ENCODE measurements at places on chromosomes 7 and 10. TPM values are rescaled to one million over a fixed set of nuclear protein-coding genes. Genes with fewer than 3 reads are reported as not detected.
A peak's percentile ranks its signal among the peaks of the same experiment; 100 is the strongest.

GRCh38 chr7:157267516-157267915, 69.3 kb upstream of the DNAJB6 start:
- no peak overlapping the region for H3K4me3 ChIP-seq
- no peak for DNase-seq
- no peaks in the 10 kb centered on the region for H3K4me1 ChIP-seq

- no peaks in the 10 kb centered on the region for H3K4me1 ChIP-seq
- H3K27me3 ChIP-seq, result no peaks in the 10 kb centered on the region
- no peaks in the 10 kb centered on the region for H3K36me3 ChIP-seq
- H3K4me3 ChIP-seq, result no peak overlapping the region
- DNase-seq, result no peak
Measured at GRCh38 chr7:13189668-13190067, 502.2 kb downstream of the ARL4A start.

GRCh38 chr10:94036766-94037033, 43.0 kb downstream of the PLCE1 start:
- H3K36me3 ChIP-seq, result no peaks in the 10 kb centered on the region
- H3K27me3 ChIP-seq, result no peaks in the 10 kb centered on the region
- DNase-seq, result no peak
- H3K4me3 ChIP-seq, result no peak overlapping the region

MTG1 gene
- total RNA-seq, result 54.6 TPM

DNA sequence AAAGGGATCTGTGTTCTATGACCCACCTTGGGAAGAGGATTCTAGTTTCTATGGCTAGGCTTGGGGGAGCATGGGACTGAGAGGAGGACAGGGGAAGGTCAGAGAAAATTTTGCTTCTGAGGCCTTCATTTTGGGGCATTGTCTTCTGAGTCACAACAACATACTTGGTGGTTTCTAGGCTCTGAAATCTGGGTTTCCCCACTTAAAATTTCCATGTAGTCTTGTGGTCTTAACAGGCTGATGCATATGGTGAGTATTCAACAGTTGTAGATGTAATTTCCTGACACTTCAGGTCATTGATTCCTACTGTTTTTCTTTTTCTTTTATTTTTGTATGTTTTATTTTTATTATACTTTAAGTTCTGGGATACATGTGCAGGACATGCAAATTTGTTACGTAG, 88.5 kb downstream of the ANKRD7 start:
- DNase-seq, result no peak
- no peaks in the 10 kb centered on the region for H3K36me3 ChIP-seq
- H3K27ac ChIP-seq, result no peak overlapping the region
- H3K4me3 ChIP-seq, result no peak overlapping the region
- no peaks in the 10 kb centered on the region for H3K4me1 ChIP-seq
- no peaks in the 10 kb centered on the region for H3K27me3 ChIP-seq

DNA sequence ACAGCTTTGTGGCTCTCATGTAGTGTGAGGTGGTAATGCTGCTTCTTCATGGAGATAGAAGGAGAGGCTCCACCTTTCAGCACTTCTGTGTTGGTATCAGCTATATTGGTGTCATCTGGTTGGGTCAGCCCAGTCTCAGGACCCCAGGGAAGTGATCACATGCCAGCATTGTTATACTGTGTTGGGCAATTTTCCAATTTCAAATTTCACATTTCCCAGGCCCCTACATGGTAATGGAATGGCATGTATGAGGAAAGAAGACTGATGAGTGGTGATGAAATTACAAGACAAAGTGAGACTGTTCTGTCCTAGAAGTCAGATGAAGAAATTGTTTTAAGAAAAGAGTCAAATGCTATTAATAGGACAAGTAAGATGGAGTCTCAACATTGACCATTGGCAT, 3.7 kb upstream of the AKR1C3 start:
- no peak overlapping the region for H3K4me3 ChIP-seq
- H3K27me3 ChIP-seq, result peaks cover 3% of the 10 kb centered on the region
- no peaks in the 10 kb centered on the region for H3K4me1 ChIP-seq
- H3K36me3 ChIP-seq, result no peaks in the 10 kb centered on the region
- DNase-seq, result no peak

GRCh38 chr10:76125900-76126299, 694.5 kb downstream of the LRMDA start:
- H3K27ac ChIP-seq, result no peak overlapping the region
- H3K4me3 ChIP-seq, result no peak overlapping the region
- no peaks in the 10 kb centered on the region for H3K4me1 ChIP-seq

DNA sequence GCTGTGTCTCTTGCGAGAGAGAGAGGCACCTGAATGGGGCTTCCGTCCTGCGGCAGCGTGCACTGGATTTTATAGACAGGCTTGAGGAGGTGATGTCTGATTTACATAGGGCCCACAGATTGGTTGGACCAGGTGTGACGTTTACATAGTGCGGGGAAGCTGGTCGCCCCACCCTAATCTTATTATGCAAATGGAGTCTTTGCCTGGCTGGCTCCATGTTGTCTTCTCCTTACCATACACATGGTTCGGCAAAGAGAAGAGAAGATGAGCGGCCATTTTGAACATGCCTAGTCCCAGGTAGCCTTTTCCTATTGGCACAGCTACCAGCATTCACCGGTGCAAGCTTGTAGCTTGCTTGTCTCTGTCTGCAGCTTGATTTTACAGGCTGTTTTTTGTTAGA, 238.5 kb upstream of the GALNT17 start:
- no peak overlapping the region for H3K27ac ChIP-seq
- no peaks in the 10 kb centered on the region for H3K36me3 ChIP-seq
- DNase-seq, result no peak
- H3K27me3 ChIP-seq, result no peaks in the 10 kb centered on the region
- no peaks in the 10 kb centered on the region for H3K4me1 ChIP-seq
- no peak overlapping the region for H3K4me3 ChIP-seq

- no peak for DNase-seq
- no peak overlapping the region for H3K27ac ChIP-seq
- no peaks in the 10 kb centered on the region for H3K27me3 ChIP-seq
- H3K36me3 ChIP-seq, result no peaks in the 10 kb centered on the region
- no peaks in the 10 kb centered on the region for H3K4me1 ChIP-seq
- no peak overlapping the region for H3K4me3 ChIP-seq
Measured at GRCh38 chr10:43703286-43703685, 54.6 kb upstream of the ZNF32 start.

BUD31 gene
- 188 TPM for total RNA-seq

GRCh38 chr7:6271060-6271658, 1.3 kb downstream of the CYTH3 start:
- peak overlapping the region; percentile 41 for H3K27ac ChIP-seq
- no peaks in the 10 kb centered on the region for H3K27me3 ChIP-seq
- H3K4me3 ChIP-seq, result peak overlapping the region; percentile 82

DNA sequence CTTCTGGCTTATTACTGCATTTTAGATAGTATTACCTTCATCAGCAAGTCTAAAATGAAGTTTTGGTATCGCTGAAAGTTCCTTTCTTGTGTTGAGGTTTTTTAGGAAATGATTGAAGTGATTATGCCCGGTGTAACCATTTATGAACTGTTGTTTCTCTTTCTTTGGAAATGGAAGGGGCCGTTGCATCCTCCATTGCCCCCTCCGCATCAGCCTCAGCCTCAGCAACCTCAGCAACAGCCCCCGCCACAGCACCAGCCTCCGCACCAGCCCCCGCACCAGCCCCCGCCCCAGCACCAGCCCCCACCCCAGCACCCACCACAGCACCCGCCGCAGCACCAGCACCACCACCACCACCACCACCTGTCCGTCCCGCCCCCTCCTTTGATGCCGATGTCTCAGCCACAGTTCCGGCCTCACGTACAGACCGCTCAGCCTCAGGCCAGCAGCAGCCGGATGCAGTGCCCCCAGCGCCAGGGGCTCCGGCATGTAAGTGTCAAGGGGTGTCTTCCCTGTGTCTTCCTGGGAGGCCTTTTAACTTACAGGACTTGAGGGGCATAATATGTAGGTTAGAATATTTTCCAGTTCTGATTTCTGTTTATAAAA, 72.6 kb downstream of the SHH start:
- H3K36me3 ChIP-seq, result peaks cover 23% of the 10 kb centered on the region
- no peak overlapping the region for H3K4me3 ChIP-seq
- H3K4me1 ChIP-seq, result peaks cover 15% of the 10 kb centered on the region
- peak; percentile 50 for DNase-seq
- no peaks in the 10 kb centered on the region for H3K27me3 ChIP-seq

DNA sequence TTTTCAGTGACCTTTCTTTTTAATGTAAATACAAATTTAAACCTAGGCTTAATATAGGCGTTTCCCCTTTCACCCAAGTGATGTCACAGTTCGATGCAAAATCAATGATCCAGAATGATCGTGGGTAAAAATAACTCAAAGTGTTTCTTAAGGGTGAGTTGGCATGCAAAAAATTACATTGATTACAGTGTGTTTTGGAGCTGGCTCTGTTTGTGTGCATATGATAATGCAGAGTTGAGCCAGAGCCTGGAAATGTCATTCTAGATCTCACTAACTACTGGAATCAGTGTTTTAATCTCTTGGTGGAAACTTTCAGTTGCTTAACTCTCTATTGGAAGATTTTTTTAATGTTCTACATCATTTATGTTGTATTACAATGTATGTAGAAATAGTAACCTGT, 72.5 kb upstream of the MXI1 start:
- DNase-seq, result no peak
- H3K4me1 ChIP-seq, result no peaks in the 10 kb centered on the region

MARVELD1 gene
- total RNA-seq, result 4.7 TPM

DNA sequence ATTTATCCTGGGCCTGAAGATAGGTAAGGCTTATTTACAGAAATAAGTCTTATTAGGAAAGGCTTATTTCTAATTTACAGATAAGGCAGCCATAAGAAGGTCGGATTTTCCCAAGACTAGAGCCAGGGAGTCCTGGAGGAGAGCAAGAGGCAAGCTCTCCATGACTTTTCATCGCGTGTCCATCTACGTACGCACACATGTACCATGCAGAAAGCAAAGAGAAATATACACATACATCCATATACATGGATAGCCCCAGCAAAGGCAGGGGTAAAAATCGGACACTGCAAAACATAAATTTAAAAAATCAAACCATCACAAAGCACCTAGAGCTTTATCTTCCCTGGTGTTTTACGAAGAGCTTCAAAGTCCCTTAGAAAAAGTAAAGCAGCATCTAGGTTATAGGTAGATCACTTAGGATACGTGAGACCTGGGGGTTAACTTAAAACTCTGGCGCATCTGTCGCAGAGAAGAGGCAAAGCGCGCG, 25.8 kb upstream of the ZRANB1 start:
- peaks cover 18% of the 10 kb centered on the region for H3K4me1 ChIP-seq
- H3K4me3 ChIP-seq, result peak overlapping the region; percentile 84
- no peaks in the 10 kb centered on the region for H3K27me3 ChIP-seq
- H3K36me3 ChIP-seq, result no peaks in the 10 kb centered on the region
- DNase-seq, result no peak

LRIT1 gene
- total RNA-seq, result not detected

DNA sequence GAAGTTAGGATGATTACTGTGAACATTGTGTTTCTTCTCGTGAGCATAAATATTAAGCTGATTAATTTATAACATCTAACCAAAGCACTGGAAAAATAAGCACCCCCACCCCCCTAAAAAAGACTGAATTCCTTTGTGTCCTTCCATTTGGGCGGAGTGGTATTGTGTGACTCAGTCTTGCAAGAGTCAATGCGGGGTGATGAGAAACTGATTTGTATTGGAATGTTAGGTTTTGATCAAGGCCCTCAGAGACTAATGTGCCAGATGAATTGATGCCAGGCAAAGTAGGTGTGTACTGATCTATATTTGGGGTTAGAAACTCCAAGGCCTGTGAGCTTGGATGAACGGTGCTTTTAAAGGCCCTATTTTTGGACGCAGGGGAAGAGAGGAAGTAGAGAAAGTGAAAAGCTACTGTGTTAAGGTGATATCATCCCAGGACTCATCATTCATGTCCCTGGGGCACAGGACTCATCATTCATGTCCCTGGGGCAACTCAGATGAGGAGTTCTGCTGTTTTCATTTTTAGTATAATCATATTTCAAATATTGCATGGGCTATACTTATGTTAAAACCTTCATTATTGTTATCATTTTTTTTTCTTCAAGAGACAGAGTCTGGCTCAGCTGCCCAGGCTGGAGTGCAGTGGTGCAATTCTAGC, 61.3 kb upstream of the PTN start:
- no peaks in the 10 kb centered on the region for H3K27me3 ChIP-seq
- H3K4me3 ChIP-seq, result no peak overlapping the region
- no peak overlapping the region for H3K27ac ChIP-seq
- no peak for DNase-seq

HOXA10 gene
- not detected for total RNA-seq

CRPPA gene
- total RNA-seq, result 1.6 TPM

GRCh38 chr7:41689815-41690214, 13.1 kb downstream of the INHBA start:
- no peak overlapping the region for H3K27ac ChIP-seq
- H3K4me1 ChIP-seq, result no peaks in the 10 kb centered on the region
- H3K4me3 ChIP-seq, result no peak overlapping the region
- H3K36me3 ChIP-seq, result no peaks in the 10 kb centered on the region
- H3K27me3 ChIP-seq, result no peaks in the 10 kb centered on the region

SMARCD3 gene
- total RNA-seq, result 2.1 TPM

TCAF2 gene
- 18.0 TPM for total RNA-seq

GRCh38 chr10:70584909-70585544, 17.5 kb downstream of the PRF1 start:
- H3K27ac ChIP-seq, result no peak overlapping the region
- H3K4me1 ChIP-seq, result peaks cover 4% of the 10 kb centered on the region
- DNase-seq, result no peak
- no peak overlapping the region for H3K4me3 ChIP-seq
- no peaks in the 10 kb centered on the region for H3K36me3 ChIP-seq

DNA sequence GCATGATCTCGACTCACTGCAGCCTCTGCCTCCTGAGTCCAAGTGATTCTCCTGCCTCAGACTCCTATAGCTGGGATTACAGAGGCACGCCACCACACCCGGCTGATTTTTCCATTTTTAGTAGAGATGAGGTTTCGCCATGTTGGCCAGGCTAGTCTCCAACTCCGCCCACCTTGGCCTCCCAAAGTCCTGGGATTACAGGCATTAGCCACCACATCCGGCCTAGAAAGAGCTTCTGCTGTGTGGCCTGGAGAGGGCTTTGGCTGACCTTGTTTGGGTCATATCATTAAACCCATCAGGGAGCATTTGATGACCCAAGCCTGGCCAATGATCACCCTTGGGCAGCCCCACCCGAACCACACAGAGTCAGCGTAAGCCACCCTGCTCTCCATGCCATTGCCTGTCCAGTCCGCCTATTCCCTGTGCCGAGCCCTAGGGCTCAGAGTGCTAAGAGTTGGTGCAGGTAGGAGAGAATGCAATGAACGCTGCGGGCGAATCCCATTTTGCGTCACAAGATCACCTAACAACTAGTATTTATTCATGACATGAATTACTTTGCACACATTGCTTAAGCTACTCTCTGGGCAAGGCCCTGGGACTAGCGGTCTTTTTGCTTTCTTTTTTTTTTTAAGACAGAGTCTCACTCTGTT, 22.3 kb upstream of the GDI2 start:
- no peak overlapping the region for H3K27ac ChIP-seq
- no peaks in the 10 kb centered on the region for H3K27me3 ChIP-seq
- no peak overlapping the region for H3K4me3 ChIP-seq
- no peaks in the 10 kb centered on the region for H3K4me1 ChIP-seq
- H3K36me3 ChIP-seq, result no peaks in the 10 kb centered on the region
- no peak for DNase-seq

GSTO2 gene
- total RNA-seq, result 1.1 TPM

DNA sequence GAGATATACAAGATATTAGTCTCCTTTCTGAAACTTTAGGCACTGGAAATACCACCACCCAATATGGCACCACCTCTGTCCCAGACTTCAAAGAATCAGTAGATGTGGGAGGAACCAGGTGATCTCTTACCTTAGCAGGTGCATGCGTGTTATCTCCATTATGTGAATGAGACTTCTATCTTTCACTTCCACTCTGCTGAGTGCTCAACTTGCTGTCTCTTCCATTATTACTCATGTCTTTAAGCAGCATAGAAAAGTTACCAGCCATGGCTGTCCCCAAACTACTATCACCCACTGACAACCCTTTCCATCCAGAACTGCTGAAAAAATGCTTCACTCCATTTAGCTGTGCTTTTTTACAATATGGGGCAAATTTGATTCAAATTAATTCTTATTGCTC, 101.5 kb upstream of the PRSS1 start:
- no peaks in the 10 kb centered on the region for H3K4me1 ChIP-seq
- no peak overlapping the region for H3K4me3 ChIP-seq
- no peaks in the 10 kb centered on the region for H3K27me3 ChIP-seq
- H3K27ac ChIP-seq, result no peak overlapping the region
